ENCODE measurements at places on chromosomes 3 and 15.

DNA sequence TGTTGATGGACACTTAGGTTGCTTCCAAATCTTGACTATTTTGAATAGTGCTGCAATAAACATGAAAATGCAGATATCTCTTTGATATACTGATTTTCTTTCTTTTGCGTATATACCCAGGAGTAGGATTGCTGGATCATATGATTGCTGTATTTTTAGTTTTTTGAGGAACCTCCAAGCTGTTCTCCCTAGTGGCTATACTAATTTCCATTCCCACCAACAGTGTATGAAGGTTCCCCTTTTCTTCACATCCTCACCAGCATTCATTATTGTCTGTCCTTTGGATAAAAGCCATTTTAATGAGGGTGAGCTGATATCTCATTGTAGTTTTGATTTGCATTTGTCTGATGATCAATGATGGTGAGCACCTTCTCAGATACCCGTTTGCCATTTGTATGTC is 12.5 kb downstream of the PATL2 start:
- no peak for DNase-seq

DNA sequence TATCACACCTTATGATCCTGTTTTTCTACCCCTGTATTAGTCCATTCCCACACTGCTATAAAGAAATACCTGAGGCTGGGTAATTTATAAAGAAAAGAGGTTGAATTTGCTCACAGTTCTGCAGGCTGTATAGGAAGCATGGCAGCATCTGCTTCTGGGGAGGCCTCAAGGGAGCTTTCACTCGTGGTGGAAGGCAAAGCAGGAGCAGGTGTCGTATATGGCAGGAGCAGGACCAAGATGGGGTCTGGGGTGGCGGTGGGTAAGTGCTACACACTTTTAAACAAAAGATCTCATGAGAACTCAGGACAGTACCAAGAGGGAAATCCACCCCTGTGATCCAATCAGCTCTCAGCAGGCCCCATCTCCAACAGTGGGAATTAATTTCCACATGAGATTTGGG is 15.4 kb upstream of the SCAP start:
- no peak for DNase-seq

- DNase-seq = no peak
Observed at GRCh38 chr3:48467110-48467454, 20.5 kb downstream of the ATRIP start.

DNA sequence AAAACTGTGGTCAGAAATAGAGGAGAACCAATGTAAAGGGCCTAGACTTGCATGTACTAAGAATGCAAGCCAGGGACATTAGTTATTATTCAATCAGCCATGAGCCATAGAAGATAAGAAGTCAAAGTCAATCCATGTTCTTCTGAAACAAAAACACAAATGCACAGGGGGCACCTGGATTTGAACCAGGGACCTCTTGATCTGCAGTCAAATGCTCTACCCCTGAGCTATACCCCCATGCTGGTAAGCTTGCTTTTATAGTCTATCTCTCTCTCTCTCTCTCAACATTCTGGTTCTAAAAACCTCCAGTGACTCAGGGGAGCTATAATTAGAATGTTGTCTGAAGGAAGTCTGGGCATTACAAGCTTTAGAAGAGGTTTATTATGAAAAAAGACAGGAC is 85.6 kb upstream of the ACP3 start:
- no peak for DNase-seq

GRCh38 chr3:186185194-186185787 is 76.4 kb upstream of the ETV5 start:
- no peak for DNase-seq

GRCh38 chr3:29822071-29822470 is 541.2 kb downstream of the RBMS3 start:
- DNase-seq = no peak

- DNase-seq = no peak
Observed at GRCh38 chr3:31882431-31882830, 98.6 kb downstream of the OSBPL10 start.

DNA sequence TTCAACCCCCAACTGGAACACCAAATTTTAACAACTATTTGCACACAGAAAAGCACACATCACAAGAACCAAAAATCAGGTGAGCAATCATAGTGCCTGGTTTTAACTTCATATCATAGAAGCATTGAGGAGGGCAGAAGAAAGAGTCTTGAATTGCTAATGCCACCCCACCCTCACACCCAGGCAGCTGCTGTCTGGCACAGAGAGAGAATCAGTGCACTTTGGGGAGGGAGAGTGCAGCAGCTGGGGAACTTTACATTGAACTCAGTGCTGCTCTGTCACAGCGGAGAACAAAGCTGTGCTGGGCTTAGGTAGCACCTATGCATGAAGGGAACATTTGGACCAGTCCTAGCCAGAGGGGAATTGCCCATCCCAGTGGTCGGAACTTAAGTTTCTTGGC is 76.0 kb upstream of the KBTBD8 start:
- DNase-seq = no peak

DNA sequence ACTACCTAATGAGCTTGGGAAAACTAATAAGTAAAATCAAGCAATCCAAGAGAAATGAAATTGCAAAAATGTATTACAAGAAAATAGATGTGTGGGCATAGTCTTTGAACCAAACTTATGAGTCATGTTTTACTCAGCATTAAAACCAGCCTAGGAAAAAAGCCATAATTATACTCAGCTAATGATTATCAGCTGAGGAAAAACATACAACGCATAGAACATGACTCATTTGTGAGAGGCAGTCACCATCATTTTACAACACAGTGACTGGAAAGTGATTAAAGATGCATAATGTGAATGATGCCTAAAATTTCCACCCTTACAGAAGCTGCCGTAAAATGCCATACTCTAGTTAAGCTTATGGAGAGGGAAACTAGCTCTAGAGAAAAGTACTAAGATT is 238.0 kb upstream of the EOMES start:
- no peak for DNase-seq

DNA sequence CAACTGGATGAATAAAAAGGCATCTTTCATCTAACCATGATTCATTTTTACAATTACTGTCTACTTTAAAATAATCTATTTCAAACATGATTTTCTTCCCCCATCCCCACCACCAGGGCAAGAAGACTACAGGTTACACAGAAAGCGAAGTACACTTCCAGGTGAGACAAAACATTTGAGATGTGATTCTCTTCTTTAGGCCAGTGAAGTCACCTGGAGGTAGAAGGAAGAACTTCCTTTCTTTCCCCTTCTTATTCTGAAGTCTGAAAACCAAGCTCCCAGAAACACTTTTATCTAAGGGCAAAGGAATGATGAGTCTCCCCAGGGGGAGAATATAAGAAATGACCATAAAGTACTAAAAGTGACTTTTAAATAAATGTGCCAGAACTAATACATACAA is 36.7 kb downstream of the SHQ1 start:
- DNase-seq = no peak

GRCh38 chr15:59941612-59942011 is 62.5 kb upstream of the FOXB1 start:
- DNase-seq = no peak

DNA sequence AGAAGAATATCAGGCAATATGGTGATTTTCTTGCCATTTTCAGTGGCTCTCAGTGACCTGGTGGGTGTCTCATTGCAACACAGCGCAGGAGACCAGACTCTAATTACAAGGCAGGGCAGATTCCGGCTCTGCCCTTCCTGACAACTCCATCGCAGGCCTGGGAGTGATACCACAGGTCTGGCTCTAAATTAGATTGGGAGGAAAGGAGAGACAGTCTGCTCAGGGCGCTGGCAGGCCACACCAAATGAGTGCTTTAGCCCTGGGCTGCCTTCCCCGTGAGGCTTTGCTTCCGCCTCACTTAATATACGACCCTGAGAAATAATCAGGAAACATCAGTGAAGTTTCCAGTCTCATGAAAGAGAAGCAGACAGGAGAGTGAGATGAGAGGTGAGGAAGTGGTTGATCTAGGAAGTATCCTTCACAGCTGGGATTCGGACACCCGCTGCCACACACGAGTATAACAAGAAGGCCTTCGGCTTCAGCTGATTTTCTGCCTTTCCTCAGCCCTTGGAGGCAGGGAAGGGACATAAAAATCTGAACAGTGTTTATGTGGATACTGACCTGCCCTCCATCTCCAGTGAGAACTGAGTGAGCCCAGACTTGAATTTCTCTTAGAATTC is 73.7 kb upstream of the PROK2 start:
- no peak for DNase-seq

DNA sequence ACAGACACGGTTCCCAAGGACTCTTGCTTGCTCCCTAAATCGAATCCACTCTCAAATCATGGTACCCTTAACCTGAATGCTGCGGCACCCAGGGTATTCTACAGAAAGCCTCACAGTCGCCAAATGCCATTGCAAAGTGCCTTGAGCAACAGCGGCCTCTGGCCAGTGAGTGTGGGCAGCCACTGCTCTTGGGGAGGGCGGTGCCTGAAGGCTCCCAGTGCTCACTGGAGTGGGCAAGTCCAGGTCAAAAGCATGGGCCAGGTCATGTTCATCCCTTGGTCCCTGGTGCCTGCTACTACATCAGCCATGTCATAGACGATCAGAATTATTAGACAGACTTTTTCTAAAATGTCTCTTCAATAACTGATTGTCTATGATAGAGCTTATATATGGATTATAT is 82.5 kb downstream of the ADAMTS17 start:
- DNase-seq = no peak

DNA sequence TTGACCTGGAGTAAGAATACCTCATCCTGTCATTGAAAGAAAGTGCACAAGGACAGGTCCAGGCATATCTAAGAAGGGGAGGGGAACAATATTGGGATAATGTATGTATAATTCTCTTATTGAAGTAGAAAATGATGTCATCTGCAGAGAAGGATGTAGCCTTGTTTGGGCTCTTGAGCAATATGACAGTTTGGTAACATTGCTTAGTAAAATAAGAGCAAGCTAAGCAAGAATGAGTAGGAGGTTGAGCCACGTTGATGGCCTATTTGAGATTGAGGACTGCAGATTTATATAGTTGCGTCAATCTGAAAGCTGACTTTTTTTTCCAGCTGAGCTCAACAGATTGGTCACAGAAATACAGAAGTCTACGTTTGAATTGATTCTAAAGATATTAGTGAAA is 145.2 kb downstream of the FILIP1L start:
- no peak for DNase-seq

DNA sequence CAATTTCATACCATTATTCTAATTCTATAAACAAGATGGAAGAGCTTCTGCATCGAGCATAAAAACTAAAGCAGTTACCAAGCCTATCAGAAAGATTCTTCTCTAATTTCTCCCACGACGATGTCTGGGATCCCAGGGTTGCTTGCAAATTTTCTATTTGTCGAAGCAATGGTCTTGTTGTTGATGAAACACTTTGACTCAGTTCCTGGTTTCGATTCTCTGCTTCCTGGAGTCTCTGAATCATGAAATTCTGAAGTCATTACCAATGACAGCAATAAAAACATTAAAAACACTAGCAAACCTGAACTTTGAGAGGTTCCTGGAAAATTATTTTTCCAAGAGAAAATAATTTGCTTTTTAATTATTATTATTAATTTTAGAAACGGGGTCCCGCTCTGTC is 18.7 kb downstream of the TMF1 start:
- DNase-seq = no peak

GRCh38 chr3:150523538-150523937 is 22.8 kb downstream of the SERP1 start:
- DNase-seq = no peak

DNA sequence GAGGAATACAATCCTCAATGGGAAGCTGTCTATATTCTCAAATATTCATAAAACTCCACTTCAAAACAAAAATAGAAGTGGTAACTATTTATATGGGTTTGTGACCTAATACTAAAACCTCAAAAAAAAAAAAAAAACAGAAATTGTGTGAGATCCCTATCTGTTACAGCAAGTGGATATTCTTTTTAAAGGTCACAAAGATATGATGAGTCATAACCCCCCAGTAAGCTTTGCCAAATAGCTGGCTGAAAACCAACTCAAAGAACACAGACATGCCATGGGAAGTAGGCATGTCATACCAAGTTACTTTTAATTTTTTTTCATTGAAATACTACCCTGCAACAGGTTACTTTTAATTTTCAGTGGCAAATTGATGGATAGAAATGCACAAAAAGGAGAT is 62.5 kb downstream of the CBLB start:
- DNase-seq = no peak

GRCh38 chr3:62238003-62238402 is 135.3 kb downstream of the FEZF2 start:
- DNase-seq = no peak

DNA sequence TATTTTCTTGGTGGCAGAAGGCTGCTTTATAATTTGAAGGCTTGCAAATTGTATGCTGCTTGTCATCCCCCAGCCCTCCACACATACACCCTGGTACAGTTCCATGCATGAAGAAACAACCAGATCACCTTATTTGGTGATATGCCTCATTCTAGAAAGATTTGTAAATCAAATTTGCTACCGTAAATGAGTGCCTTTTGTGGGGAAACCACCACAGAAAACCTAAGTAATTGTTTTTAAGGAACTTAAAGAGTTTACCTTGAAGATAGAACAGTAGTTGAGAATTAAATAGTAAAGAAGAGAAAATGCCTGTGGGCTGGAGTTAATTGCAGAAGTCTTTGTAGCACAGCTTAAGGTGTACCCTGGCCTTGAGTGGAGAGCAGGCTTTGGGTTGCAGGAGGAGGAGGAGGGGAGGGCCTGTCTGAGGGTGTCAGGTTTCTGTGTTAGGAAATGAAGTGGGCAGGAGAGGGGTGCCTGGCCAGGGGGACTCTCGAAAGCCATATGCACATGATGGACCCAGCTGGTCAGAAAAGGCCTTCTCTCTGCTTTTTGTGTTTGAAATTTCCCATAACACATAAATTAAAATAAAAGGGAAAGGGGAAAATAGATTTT is 6.9 kb downstream of the NIPA2 start:
- DNase-seq = no peak

- DNase-seq = no peak
Observed at GRCh38 chr15:99962006-99962561, 228.8 kb upstream of the LYSMD4 start.

DNA sequence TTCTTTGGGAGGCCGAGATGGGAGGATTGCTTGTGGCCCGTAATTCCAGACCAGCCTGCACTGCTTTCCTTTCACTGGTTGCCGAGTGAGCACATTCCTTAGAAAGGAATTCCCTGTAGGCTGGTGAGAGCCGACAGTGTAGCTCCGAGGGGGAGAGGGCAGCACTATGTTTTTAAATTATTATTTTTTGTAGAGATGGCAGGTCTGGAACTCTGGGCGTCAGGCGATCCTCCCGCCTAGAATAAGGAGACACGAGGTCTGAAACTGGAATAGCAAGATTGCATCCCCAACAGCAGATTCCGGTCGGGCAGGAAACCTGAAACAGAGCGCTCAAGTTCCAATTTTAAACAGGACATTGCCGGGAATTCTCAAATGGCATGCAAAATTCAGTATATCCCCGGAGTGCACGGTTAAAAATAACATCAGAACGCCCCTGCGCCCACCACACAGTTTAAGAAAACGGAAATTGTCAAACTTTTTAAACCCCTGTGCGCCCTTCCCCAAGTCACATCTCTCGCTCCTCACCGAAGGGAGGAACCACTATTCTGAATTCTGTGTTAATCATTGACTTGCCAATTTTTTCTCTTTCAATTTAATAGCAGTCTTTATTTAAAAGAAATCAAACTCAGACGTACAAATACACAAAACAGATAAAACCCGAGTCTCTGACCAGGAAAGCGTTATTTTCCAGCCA is 643 bp upstream of the RNU5B-1 start:
- DNase-seq = no peak
